Stimulated activated CD8-positive, alpha-beta memory T cell treated with anti-CD3 and anti-CD28 coated beads, Interleukin-4, amount 100 ng/mL, for 1 hour (primary cell): ENCODE measurements at places on chromosomes 5 and 9.

- no peak for DNase-seq
Observed at GRCh38 chr5:149580808-149581191, 498 bp upstream of the ARHGEF37 start.

GRCh38 chr5:111453295-111453694 is 59.0 kb downstream of the STARD4 start:
- no peak for DNase-seq

DNA sequence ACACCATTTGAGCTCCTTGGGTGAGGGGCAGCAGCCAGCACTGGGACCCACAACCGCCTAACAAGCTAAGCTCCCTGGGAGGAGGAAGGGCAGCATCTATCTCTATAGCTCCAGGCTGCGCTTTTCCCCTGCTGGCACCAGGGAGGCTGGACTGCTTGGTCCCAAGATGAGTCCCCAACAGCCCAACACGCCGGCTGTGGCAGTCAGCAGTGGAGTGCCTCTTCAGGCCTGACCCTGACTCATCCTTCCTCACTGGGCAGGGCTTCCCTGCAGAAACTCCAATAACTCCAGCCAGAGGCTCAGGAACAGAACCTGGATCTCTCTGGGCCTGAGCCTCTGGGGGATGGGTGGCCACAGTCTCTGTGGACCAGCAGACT is 113.7 kb upstream of the ADAMTS16 start:
- no peak for DNase-seq

DNA sequence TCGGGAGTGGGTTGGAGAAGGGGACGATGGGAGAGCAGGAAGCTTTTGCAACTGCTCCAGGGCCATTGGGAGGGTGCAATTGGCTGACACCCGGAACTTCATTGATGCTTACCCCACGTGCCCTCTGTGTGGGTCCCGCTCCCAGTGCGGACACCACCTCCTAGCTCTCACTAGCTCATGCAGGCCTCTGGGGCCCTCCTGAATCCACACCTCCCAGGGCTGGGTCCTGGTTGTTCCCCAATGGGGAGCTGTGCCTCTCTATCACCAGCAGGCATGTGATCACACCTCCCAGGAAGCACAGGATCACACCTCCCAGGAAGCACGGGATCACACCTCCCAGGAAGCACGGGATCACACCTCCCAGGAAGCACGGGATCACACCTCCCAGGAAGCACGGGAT is 32.1 kb upstream of the FCN2 start:
- DNase-seq = no peak

DNA sequence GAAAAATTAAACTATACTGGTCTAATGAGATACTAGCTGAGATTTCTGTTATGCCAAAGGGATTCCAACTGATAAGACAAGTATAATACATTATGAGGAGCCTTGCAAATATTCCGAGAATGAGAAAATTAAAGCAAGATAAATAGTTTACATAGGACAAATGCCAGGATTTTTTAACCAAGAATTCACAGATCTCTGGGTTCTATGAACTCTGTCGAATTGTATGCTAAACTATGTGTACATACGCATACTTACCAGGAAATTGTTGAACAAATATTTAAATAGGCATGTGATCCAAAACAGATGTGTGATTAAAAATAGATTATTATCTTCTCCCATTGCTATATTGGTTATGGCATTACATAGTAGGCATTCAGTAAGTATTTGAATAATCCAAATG is 616.6 kb downstream of the GABRG2 start:
- no peak for DNase-seq

GRCh38 chr9:119934497-119934896 is 565.3 kb upstream of the BRINP1 start:
- DNase-seq = no peak

DNA sequence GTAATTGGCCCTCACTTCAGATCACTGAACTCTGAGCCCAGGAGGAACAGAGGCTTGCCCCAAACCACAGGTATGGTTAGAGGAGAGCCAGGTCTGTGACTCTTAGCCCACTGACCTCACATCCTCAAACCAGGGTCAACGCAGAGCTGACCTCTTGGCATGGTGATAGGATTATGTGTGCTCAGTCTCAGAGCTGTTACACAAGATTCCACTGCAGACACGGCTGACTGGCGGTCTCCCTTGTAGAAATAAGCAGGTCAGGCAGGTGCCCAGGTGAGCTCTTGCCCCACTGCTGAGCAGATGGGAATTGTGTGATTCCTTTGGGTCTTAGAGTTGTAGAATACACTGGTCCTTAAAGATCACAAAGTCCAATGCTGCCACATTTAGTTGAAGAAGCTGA is 66.0 kb upstream of the PITX1 start:
- no peak for DNase-seq
